ENCODE measurements at places on chromosomes 3 and 15.

DNA sequence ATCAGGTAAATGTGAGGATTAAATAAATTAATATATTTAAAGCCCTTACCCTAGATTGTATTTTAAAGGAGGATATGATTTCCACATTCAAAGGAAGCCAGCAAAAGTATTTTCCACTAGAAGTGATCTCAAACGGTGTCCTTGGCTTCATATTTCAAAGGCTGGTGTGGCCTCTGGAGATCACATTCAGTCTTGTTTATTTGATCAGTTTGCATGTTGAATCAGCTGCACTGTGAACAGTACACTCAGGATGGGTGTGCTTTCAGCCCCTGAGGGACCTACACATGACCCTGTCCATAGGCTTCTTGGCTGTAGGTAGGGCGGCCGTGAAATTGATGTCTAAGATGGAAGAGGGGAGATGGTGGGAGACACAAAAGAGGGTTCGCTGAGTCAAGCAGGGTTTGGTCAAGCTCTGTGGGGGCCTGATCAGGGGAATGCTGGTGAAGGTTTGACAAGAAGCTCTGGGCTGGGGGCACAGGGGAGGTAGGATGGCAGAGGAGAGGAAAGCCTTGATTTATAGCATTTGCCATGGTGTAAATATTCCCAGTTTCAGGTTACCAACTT, 21.9 kb downstream of the CYP8B1 start:
- ATAC-seq, result no peak

DNA sequence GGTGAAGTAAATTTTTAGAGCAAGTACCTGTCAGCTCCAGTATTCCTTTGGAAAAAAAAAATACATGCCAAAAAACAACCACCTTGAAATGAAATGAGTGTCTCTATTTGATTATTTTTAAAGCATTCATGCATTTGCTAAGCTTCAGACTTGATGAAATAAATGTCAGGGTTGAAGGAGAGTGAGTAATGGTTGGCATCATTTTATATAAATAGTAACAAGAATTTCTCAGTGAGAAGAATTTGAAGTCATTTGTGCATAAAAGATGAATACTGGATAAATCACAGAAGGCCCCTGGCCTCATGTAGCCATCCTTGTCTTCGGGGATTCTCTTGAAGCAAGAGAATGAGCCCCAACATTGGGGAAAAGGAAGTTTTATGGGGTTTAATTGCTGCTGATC, 318.4 kb downstream of the LPP start:
- no peak for ATAC-seq

DNA sequence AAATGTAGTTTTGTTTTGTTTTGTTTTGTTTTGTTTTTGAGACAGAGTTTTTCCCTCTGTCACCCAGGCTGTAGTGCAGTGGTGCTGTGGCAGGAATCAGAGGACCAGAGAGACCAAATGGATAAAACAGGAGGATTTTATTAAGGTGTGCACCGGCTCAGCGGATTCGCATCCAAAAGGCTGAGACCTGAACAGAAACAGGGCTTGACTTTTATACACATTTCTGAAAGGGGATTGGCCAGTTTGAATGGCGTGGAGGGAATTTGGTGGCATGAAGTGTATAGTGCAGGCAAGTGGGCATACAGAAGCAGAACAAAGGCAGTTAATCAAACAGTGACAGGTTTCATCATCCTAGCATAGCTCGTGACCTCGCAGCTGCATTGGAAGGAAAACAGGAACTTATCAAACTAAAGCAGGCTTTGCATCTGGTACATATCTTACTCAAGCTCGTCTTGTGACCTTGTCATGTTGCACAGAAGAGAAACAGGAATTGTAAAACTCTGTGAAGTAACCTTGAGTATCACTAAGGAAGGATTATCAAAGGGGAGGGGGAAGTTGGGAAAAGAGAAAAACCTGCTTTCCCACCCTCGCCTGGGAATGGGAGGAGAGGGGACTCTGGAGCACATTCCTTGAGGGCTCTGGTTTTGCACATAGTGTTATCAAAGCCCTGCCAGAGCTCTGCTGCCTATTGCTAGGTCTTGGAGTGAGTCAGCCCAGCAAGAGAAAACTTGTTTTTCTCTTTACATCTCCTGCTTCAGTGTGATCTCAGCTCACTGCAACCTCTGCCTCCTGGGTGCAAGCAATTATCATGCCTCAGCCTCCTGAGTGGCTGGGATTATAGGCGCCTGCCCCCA, 38.5 kb downstream of the C3orf62 start:
- peak; percentile 90 for ATAC-seq

DNA sequence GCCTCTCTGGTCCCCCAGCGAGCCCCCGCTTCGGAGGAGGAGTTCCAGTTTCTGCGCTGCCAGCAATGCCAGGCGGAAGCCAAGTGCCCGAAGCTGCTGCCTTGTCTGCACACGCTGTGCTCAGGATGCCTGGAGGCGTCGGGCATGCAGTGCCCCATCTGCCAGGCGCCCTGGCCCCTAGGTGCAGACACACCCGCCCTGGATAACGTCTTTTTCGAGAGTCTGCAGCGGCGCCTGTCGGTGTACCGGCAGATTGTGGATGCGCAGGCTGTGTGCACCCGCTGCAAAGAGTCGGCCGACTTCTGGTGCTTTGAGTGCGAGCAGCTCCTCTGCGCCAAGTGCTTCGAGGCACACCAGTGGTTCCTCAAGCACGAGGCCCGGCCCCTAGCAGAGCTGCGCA, 3.5 kb downstream of the PML start:
- ATAC-seq, result no peak

DNA sequence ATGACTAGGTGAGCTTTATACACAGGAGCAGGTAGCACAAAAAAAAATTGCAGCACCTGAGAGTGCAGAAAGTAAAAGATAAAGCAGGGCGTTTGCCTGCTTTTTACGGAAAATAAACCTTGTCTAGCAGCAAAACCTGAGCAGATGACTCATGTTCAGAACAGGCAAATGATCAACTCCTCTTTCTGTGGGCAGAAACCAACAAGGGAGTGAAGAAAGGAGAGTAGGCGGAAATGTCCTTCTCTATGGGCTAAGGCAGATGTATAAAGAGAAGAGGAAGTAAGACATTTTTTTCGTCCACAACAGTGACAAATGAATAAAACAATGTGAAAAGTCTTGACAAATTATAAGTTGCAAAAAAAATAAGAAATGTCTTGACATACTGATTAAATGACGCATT, 24.5 kb upstream of the GMNC start:
- ATAC-seq, result no peak

GRCh38 chr3:23804441-23805209, 1.1 kb upstream of the UBE2E1 start:
- no peak for ATAC-seq

- ATAC-seq, result no peak
Measured at GRCh38 chr3:186708983-186709679, 8.0 kb upstream of the KNG1 start.

GRCh38 chr3:187641320-187642016, 28.7 kb downstream of the SST start:
- no peak for ATAC-seq

DNA sequence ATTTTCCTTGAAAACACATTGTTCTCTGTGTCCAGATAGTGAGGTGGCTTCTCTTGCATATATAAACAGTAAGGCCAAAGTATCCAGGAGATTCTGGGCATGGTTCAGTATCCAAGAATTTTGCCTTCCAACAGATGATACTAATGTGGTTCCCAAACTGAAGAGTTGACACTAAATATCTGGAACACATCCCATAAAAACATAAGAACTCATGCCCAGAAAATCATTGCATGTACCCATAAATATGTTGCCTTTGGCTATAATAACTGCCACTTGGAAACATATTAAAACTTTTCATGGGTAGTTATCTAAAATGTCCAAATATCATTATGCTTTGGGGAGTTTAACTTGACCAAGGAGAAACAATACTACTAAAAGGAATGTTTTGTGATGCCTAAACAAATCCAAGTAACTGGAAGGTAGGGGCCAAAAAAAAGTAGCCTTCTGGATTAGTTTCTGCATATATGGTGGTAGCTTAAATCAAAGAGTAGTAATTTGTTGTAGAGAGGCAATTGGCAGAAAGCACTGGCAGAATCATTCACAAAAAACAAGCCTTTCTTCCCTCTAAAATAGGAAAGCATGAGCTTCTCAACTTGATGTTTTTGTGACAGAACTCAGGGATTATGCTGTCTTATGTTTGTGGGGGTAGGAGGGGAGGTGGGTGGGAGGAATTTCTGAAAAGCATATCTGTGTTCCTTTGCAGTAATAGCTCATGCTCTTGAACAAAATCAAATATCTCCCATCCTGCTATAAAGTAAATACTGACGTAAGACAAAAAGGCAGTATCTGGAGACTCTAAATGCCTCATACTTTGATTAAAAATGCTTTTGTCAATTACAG, 753.9 kb downstream of the TUSC7 start:
- ATAC-seq, result no peak

GRCh38 chr3:48014358-48014757, 1.9 kb downstream of the MAP4 start:
- ATAC-seq, result no peak

DNA sequence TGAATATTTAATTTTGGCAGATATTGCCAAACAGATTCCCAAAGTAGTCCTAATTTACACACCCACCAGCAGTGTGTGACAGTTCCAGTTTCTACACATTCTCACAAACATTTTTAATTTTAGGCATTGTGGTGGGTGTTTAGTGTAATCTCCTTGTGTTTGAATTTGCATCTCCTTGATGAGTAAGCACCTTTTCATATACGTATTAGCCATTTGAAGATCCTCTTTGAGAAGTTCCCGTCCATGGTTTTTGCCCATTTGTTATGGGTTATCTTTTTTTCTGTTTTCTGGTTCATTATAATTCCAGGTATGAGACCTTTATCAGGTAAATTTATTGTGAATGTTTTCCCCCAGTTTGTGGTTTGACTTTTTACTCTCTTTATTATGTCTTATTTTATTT, 2.3 kb upstream of the TM4SF19 start:
- no peak for ATAC-seq

DNA sequence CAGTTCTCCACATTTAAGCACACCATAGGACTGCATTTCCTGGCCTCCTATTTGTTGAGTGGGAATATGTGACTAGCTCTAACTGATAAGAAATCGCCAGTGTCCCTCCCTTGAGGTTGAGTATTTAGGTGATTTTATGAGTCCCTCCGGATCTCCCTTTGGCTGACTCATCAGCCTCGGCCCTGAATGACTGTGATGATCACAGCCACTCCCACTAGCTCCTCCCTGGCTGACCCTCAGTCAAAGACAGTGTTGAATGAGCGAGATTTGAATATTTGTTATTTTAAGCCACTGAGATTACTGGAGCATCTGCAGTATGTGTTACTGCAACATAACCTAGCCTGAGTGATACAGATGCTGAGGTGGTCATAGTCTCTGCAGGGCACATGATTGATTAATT, 515.3 kb downstream of the EPHB1 start:
- no peak for ATAC-seq

- no peak for ATAC-seq
Measured at GRCh38 chr3:190064112-190064511, 56.6 kb downstream of the P3H2 start.

- no peak for ATAC-seq
Measured at GRCh38 chr3:188769831-188770230, 401.9 kb upstream of the TPRG1 start.

GRCh38 chr3:30256474-30256873, 349.9 kb upstream of the TGFBR2 start:
- no peak for ATAC-seq

GRCh38 chr3:58411851-58412830, 21.5 kb downstream of the PDHB start:
- peak; percentile 77 for ATAC-seq

DNA sequence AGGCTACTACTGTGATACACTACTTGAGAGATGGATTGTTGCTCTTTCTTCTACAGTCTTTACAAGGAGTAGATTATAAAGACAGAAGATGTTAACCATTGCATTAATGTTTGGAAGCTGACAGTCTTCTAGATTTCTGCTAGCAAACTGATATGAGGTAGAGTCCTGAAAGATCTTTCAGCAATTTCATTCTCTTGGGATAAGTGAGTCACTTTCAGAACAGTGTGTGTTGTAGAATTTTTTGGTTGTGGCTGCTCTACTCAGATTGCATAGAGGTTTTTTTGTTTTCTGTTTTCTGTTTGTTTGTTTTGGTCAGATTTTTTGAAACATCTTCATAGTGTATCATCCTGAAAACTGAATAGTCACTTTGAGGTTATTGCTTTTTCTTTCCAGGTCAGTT, 17.1 kb downstream of the TNFSF10 start:
- no peak for ATAC-seq

DNA sequence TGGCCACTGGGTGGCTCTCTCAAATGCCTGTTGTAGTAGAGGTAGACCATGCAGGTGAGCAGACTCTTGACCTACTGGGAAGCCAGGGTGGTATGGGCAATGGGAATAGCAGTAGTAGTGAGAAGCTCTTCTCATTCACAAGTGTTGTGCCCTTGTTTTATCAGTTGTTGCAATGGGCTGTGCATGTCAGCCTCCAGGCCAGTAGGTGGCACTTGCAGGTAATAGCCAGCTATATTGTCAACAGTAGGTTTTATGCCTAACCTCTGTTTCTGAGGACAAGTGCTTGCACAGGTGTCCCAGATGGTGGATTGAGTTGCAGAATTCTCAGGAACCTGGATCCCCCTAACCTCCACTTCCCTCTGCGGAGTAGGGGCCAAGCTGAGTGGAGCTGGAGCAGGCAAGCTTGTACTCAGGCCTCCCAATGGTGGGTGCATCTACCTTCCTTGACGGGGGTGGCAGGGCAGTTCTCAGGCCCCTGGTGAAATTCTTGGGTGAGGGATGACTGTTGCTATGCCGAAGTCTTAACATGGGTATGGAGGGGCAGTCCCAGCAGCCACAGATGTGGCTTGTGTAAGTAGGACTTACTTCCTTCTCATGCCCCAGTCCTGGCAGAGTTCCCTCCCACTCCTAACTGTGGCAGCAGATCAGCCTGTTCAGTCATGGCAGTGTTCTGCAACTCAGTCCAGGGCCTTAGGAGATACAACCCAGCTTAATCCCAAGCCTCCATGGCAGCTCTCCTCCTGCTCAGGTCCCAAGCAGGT, 104.3 kb downstream of the NEO1 start:
- no peak for ATAC-seq

DNA sequence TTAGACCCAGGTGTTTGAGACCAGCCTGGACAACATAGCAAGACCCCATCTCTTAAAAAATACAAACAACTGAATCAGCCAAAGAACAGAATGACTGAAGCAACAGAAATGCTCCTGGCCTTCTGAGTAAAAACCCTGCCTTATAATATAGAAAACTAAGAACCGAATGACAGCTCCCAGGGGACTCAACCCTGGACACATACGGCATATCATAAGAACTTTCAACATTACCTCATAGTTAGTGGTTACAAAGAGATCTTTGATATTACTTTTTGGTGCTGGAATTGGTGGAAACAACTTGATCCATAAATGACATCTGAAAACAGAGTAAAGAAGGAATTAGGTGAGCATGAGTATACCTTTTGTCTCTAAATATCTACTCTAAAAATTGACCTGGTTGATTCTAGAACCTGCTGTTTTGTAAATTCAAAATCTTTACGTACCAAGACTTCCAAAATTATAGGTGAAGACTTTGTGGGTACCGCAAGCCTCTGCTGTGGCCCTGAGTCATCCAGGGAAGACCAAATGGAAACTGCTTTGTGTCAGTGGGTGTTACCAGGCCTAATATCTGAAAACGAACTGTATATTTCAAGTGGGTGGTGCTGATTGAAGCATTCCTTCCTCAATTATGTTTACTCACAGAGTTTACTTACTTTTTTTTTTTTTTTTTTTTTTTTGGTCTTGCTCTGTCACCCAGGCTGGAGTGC, 35.5 kb downstream of the IL5RA start:
- peak; percentile 70 for ATAC-seq

GRCh38 chr15:63379492-63380150, 2.0 kb downstream of the CA12 start:
- no peak for ATAC-seq

GRCh38 chr3:101311676-101312075, 8.7 kb downstream of the IMPG2 start:
- ATAC-seq, result no peak

GRCh38 chr3:112273536-112273935, 20.5 kb downstream of the SLC9C1 start:
- ATAC-seq, result no peak

All from stimulated activated memory B cell treated with anti-CD40 and anti-IgM and Interleukin-4, amounts not matched to agents 10 μg/mL and 1 μg/mL and 100 μg/mL, for 72 hours (primary cell).